WTC11 (cell line): ENCODE measurements at places on chromosomes 1 and 21. TPM values are rescaled to one million over a fixed set of nuclear protein-coding genes. Genes with fewer than 3 reads are reported as not detected.

Gene RGS18
- not detected in 3 replicates for total RNA-seq

Gene CAPN8
- total RNA-seq, result 0.14 to 0.28 TPM in 2 of 3 replicates, not detected in the other

Gene SPATA46
- not detected in 3 replicates for total RNA-seq

GRCh38 chr1:46303872-46304326 lies 401 bp downstream of the UQCRH start:
- H3K4me3 ChIP-seq, result peak overlapping the region; percentile 100
- peaks cover 59% of the 10 kb centered on the region for H3K4me1 ChIP-seq
- H3K27me3 ChIP-seq, result no peaks in the 10 kb centered on the region
- DNase-seq, result no peak
- H3K36me3 ChIP-seq, result peaks cover 27% of the 10 kb centered on the region
- peak overlapping the region; percentile 98 for H3K27ac ChIP-seq

DNA sequence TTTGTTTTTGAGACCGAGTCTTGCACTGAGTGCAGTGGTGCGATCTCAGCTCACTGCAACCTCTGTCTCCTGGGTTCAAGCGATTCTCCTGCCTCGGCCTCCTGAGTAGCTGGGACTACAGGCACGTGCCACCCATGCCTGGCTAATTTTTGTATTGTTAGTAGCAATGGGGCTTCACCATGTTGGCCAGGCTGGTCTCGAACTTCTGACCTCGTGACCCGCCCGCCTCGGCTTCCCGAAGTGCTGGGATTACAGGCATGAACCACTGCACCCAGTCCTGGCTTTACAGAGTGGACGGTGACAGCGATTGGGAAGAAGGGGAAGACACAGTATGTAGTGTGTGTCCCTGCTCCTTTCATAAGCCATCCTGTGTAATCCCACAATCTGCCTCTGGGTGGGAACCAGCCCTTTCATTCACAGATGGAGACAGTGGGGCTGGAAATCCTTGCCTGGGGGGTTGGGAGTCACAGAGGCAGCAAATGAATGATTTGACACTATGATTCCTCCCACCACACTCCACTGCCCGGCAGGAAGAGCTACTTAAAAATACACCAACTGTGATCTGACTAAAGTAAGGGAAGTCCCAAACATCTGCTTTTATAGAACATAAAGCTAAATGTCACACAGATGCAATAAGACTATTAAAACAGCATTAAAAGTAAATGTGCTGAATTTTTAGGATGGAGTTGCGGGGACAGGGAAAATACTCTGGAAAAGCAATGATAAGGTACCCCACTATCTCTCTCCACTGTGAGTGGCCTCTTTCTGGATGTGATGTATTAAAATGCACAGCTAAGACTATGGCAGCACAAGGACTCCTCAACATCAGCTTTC lies 4.5 kb downstream of the PARP1 start:
- peak overlapping the region; percentile 99 for H3K27ac ChIP-seq
- no peaks in the 10 kb centered on the region for H3K27me3 ChIP-seq
- H3K4me3 ChIP-seq, result peak overlapping the region; percentile 99
- peak; percentile 32 for DNase-seq
- H3K36me3 ChIP-seq, result peaks cover 44% of the 10 kb centered on the region

Gene GUCA2B
- total RNA-seq, result not detected in 3 replicates

- H3K4me3 ChIP-seq, result no peak overlapping the region
- no peaks in the 10 kb centered on the region for H3K27me3 ChIP-seq
- no peak overlapping the region for H3K27ac ChIP-seq
- H3K36me3 ChIP-seq, result no peaks in the 10 kb centered on the region
Observed at GRCh38 chr1:115453666-115454065, 115.6 kb upstream of the NGF start.

DNA sequence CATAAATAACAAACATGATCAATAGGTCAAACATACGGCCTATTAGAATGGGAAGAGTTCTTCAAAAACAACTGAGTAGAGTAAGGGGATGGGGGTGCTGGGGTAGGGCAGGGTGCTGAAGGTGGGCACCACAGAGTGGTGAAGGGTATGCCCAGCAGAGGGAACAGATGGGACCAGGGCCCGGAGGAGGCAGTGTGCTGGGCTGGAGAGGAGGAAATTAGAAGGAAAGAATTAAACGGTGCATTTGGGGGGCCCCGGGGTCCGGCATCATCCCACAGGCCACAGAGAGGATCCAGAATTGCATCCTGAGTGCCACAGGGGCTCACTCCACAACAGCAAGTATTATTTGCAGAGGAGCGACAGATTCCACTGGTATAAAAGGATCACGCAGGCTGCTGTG lies 94.5 kb downstream of the GLIS1 start:
- H3K27ac ChIP-seq, result no peak overlapping the region
- H3K4me3 ChIP-seq, result no peak overlapping the region
- no peaks in the 10 kb centered on the region for H3K27me3 ChIP-seq
- DNase-seq, result no peak
- peaks cover 12% of the 10 kb centered on the region; the same call in 1 of the 2 replicates for H3K4me1 ChIP-seq

DNA sequence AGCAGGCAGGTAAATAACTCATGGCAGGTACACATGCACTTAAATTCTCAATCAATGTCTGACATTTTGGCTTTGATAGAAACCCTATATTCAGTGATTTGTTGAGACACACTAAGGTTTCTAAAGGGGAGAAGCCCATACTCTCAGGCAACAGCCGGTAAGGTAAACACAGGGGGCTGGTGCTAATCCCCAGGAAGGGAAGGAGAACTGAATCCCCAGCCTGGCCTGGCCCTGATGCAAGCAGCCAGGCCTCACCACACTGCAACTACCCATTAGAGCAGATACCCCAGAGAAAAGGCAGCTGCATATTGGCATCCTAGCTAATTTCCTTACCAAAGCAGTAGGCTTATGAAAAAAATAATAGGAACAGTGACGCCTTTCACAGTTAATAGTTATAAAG lies 116.5 kb upstream of the LRRC7 start:
- peak; percentile 20 for DNase-seq
- no peak overlapping the region for H3K4me3 ChIP-seq
- peaks cover 4% of the 10 kb centered on the region for H3K36me3 ChIP-seq

Gene RNF186
- total RNA-seq, result not detected in 3 replicates

Gene AURKAIP1
- total RNA-seq, result 238 to 268 TPM (median 250 TPM) in 3 replicates

- H3K4me1 ChIP-seq, result peaks cover 2% of the 10 kb centered on the region; the same call in 1 of the 2 replicates
- H3K4me3 ChIP-seq, result no peak overlapping the region
- no peaks in the 10 kb centered on the region for H3K36me3 ChIP-seq
- H3K27ac ChIP-seq, result no peak overlapping the region
- no peak for DNase-seq
Observed at GRCh38 chr1:147821883-147822282, 61.5 kb upstream of the GJA5 start.

Gene LDLRAP1
- 14.1 to 16.3 TPM (median 14.2 TPM) in 3 replicates for total RNA-seq

Gene ADAMTS5
- total RNA-seq, result 0.57 to 1.6 TPM (median 0.64 TPM) in 3 replicates

GRCh38 chr1:182968151-182968741 lies 15.3 kb upstream of the SHCBP1L start:
- H3K36me3 ChIP-seq, result no peaks in the 10 kb centered on the region
- H3K4me3 ChIP-seq, result no peak overlapping the region
- no peak overlapping the region for H3K27ac ChIP-seq
- H3K4me1 ChIP-seq, result peaks cover 6% of the 10 kb centered on the region
- DNase-seq, result no peak

GRCh38 chr21:44455524-44456213 lies 359 bp downstream of the LRRC3 start:
- peak; percentile 43 for DNase-seq
- H3K36me3 ChIP-seq, result no peaks in the 10 kb centered on the region
- peaks cover 4% of the 10 kb centered on the region; the same call in 1 of the 2 replicates for H3K4me1 ChIP-seq
- peaks cover 17% of the 10 kb centered on the region for H3K27me3 ChIP-seq

Gene UTS2
- total RNA-seq, result not detected in 3 replicates

GRCh38 chr1:58392083-58392482 lies 154.4 kb downstream of the OMA1 start:
- DNase-seq, result no peak
- no peak overlapping the region for H3K27ac ChIP-seq
- peaks cover 27% of the 10 kb centered on the region for H3K4me1 ChIP-seq

Gene SPRR2F
- not detected in 3 replicates for total RNA-seq

GRCh38 chr1:109923131-109923945 lies 12.7 kb downstream of the CSF1 start:
- H3K27me3 ChIP-seq, result no peaks in the 10 kb centered on the region
- no peak overlapping the region for H3K27ac ChIP-seq
- no peaks in the 10 kb centered on the region for H3K4me1 ChIP-seq

GRCh38 chr1:222570837-222571236 lies 18.9 kb downstream of the TAF1A start:
- no peaks in the 10 kb centered on the region for H3K4me1 ChIP-seq
- no peak overlapping the region for H3K4me3 ChIP-seq
- no peaks in the 10 kb centered on the region for H3K27me3 ChIP-seq
- no peak overlapping the region for H3K27ac ChIP-seq

DNA sequence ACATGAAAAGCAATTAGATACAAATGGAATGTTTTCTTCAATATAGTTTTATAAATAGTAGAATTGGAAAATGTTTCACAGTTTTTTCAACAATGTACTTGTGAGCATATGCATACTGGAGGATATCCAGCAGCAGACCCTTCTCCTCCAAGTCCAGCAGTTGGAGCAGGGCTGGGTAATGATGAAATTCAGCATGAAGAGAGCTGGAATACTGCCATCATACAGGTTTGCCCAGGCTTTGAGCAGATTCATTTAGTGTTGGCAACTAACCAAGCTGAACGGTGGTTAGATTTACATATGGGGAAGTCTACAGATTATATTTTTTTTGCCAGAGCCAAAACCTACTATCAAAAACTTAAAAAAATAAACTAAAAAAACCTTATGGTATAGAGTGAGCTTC lies 38.3 kb downstream of the WDR3 start:
- H3K27ac ChIP-seq, result peak overlapping the region; percentile 69; the same call in 1 of the 2 replicates
- no peak for DNase-seq
- H3K27me3 ChIP-seq, result no peaks in the 10 kb centered on the region
- no peak overlapping the region for H3K4me3 ChIP-seq
- H3K4me1 ChIP-seq, result peaks cover 19% of the 10 kb centered on the region

GRCh38 chr1:179297105-179297378 lies 3.4 kb downstream of the SOAT1 start:
- no peak overlapping the region for H3K27ac ChIP-seq
- H3K4me3 ChIP-seq, result no peak overlapping the region
- H3K36me3 ChIP-seq, result no peaks in the 10 kb centered on the region
- H3K27me3 ChIP-seq, result peaks cover 97% of the 10 kb centered on the region

DNA sequence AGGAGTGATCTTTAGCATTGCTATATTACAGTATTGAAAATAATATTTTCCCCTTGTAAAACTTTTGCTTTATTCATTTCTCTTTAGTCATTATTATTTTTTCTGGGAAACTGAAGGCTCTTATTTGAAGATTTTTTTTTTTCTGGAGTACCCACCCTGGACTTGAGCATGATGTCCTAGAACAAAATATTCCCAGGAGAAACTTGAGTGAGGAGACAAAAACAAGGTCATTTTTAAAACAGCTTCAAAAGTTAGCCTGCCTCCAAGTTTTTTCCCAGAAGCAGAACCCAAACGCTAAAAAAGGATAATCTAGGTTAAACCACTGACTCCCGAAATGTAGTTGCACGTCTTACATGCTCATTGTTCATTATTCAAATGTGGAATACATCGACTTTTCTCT lies 160.2 kb upstream of the KCTD3 start:
- peaks cover 30% of the 10 kb centered on the region for H3K4me1 ChIP-seq
- no peak overlapping the region for H3K4me3 ChIP-seq
- no peaks in the 10 kb centered on the region for H3K36me3 ChIP-seq
- no peak for DNase-seq
- no peaks in the 10 kb centered on the region for H3K27me3 ChIP-seq
- H3K27ac ChIP-seq, result no peak overlapping the region

GRCh38 chr1:84861988-84862644 lies 30.9 kb downstream of the LPAR3 start:
- no peak for DNase-seq
- H3K27ac ChIP-seq, result no peak overlapping the region
- no peaks in the 10 kb centered on the region for H3K27me3 ChIP-seq
- peaks cover 29% of the 10 kb centered on the region for H3K36me3 ChIP-seq

Gene ZNF670
- 11.1 to 12.7 TPM (median 12.7 TPM) in 3 replicates for total RNA-seq

Gene PRKACB
- 16.8 to 19.2 TPM (median 18.4 TPM) in 3 replicates for total RNA-seq

Gene FAM151A
- 0.11 TPM in 1 of 3 replicates, not detected in the others for total RNA-seq

- no peak for DNase-seq
- peaks cover 7% of the 10 kb centered on the region for H3K4me1 ChIP-seq
- no peak overlapping the region for H3K27ac ChIP-seq
- no peaks in the 10 kb centered on the region for H3K27me3 ChIP-seq
Observed at GRCh38 chr1:12472798-12473551, 145.0 kb downstream of the DHRS3 start.

DNA sequence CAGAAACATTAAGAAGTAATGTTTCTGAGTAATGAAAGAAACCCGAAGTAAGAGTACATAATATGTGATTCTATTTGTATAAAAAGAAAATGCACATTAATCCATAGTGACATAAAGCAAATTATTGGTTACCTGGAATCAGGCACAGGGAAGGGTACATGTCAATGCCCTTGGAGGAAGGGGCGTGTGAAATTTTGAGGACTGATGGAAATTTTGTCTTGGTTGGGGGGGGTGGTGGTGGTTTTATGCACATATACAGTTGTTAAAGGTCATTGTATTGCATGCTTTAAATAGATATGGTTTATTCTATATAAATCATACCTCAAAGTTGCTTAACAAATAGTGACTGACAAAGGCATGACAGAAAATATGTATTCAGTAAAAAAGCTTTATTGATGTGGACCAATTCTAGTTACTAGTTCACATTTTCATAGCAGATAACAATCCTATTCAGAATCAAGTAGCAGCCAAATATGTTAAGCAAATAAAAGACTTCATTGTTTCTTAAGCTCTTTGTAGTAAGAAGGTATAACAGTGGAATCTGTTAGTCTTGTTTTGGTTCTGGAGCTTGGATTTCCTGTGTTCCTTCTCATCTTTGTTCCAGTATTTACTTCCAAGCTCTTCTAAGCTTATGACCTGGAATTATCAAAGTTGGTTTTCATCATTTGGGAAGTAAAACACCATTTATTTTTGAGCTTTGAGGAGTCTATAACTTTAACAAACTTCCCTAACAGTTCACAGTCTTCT lies 15.1 kb downstream of the BACH1 start:
- no peak for DNase-seq
- peaks cover 41% of the 10 kb centered on the region for H3K4me1 ChIP-seq
- H3K27ac ChIP-seq, result no peak overlapping the region
- H3K27me3 ChIP-seq, result no peaks in the 10 kb centered on the region

Gene GPR25
- 0.14 to 0.16 TPM in 2 of 3 replicates, not detected in the other for total RNA-seq

GRCh38 chr1:63126104-63126503 lies 196.3 kb upstream of the FOXD3 start:
- peaks cover 7% of the 10 kb centered on the region for H3K4me1 ChIP-seq
- no peaks in the 10 kb centered on the region; the same call in 1 of the 2 replicates for H3K27me3 ChIP-seq
- H3K27ac ChIP-seq, result no peak overlapping the region
- H3K36me3 ChIP-seq, result no peaks in the 10 kb centered on the region
- no peak for DNase-seq
- no peak overlapping the region for H3K4me3 ChIP-seq

GRCh38 chr1:236206548-236206947 lies 64.2 kb downstream of the GPR137B start:
- H3K27ac ChIP-seq, result peak overlapping the region; percentile 64
- peaks cover 12% of the 10 kb centered on the region for H3K4me1 ChIP-seq
- no peaks in the 10 kb centered on the region for H3K27me3 ChIP-seq
- H3K4me3 ChIP-seq, result no peak overlapping the region

Gene RIMKLA
- total RNA-seq, result 8.3 to 17.3 TPM (median 15.9 TPM) in 3 replicates

DNA sequence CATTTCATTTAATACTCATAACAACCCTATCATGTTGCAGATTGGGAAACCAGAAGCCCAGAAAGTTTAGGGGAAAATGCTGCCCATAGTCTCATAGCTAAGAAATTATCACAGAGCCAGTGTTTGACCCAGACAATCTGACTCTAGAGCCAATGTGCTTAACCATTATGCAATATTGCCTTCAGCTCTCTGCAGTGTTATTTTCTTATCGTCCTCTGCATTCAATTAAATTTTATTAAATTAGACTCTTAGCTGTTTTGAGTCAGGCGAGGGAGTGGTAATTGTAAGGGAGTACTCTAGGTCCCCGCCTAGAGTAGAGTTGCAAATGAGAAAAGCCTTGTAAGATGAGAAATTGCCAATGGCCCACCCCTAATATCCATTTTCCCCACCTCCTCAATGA lies 191.1 kb downstream of the TTLL7 start:
- H3K27ac ChIP-seq, result no peak overlapping the region
- H3K4me3 ChIP-seq, result no peak overlapping the region
- no peaks in the 10 kb centered on the region for H3K27me3 ChIP-seq
- no peak for DNase-seq

Gene PLEKHN1
- 2.9 to 3.4 TPM (median 3.0 TPM) in 3 replicates for total RNA-seq
